Stimulated activated CD4-positive, alpha-beta T cell treated with anti-CD3 and anti-CD28 coated beads, TNF-alpha, amount 100 ng/mL, for 24 hours (primary cell): ENCODE measurements at places on chromosomes 5 and 9.

- no peak for DNase-seq
These were observed 22.5 kb downstream of the APBA1 start for GRCh38 chr9:69649566-69650250.

- no peak for DNase-seq
These were observed 20.9 kb upstream of the SLC31A2 start for GRCh38 chr9:113129884-113130283.

DNA sequence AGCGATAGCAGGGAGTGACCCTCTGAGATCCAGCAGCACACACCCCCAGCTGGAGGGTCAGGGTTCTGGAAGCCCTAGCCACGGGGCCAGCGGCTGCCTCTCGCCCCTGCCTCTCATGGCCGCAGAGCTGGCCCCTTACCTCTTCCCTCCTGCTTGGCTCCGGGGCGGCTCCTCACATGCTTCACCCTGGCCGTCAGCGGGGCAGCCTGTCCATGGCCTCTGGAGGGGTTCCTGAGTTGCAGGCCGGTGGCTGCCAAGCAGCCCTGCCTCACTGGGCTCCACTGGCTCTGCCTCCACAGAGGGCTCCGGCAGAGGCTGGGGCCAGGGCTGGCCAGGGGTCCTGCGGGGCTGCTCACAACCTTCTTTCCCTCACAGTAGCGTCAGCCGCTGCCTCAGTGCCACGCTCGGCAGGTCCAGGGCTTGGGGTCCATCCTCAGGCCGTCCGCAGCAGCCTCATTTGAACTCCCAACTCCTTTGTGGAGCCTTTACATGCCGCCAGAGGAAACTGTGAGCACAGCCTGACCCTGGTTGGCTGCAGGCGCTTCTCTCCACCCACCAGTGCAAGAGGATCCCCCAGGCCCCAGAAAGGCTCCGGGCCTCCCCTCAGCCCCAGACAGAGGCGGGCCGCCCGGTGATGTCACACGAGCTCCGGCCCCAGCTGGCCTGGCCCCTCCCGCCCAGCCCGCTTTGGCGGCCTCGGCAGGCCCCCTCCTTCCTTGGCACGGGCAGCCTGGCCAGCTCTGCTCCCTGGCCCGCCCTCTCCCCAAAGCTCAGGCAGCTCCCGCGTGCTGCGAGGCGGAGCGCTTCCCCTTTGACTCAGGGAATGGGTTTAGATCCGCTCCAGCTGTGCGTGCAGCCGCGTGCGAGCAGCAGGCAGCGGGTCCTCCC, at the start of gene ANGPTL2:
Gene ANGPTL2, minus strand, starts transcription at position 460 of the 888 bp plus-strand sequence. CDS start 13,904 bp downstream, outside the sequence.
- DNase-seq, result no peak

GRCh38 chr9:136857166-136857565, 5.0 kb downstream of the MAMDC4 start:
- no peak for DNase-seq

GRCh38 chr5:93343570-93343969, 237.4 kb downstream of the NR2F1-AS1 start:
- no peak for DNase-seq

DNA sequence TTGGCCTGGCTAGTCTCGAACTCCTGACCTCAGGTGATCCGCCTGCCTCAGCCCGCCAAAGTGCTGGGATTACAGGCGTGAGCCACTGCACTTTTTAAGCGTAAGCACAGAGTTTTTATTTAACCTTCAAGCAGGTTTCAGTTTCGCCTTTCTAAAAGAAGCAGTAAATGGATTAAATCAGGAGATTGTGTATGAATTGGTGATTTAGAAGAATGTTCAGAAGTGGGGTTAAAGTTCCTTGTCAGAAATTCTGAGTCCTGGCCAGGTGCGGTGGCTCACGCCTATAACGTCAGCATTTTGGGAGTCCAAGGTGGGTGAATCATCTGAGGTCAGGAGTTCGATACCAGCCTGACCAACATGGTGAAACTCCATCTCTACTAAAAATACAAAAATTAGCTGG, 12.2 kb downstream of the HSPA4 start:
- DNase-seq, result no peak

DNA sequence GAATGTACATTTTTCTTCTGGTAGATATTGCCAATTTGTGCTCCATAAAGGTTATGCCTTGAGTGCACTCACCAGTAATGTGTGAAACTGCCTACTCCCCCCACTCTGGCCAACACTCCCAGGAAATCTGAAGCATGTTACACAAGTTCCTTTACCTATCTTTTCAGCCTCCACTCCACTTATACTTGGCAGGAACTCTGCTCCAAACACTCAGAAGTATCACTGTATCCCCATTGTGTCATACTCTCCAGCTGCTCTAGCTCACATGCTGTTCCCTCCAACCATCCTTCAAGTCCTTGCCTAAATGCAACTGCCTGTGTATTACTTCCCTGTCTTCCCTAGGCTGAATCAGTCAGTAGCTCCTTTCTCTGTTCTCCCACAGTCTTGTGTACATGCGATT, 28.3 kb downstream of the POU4F3 start:
- DNase-seq, result no peak

DNA sequence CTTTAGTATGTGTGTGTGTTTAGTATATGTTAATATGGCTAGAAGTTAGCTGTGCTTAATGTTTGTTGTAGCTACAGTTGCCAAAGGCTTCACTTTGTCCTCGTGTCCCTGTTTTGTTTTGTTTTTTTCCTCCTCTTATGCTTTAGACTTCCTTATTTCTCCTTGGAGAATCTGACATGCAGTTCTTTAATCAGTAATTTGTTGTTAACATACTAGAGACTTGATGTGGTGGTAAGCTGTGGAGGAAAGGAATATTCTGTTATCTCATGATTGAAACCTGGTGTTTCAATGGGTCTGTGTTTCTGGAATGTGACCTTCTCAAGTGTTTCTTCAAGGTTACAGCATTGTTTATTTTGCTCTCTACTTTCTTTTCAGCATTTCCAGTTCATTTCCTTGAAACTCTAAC, 515.6 kb upstream of the ST8SIA4 start:
- no peak for DNase-seq

GRCh38 chr9:127170652-127171051, 48.2 kb upstream of the ANGPTL2 start:
- DNase-seq, result no peak

- no peak for DNase-seq
These were observed 2.5 kb downstream of the ASS1 start for GRCh38 chr9:130447193-130447816.

DNA sequence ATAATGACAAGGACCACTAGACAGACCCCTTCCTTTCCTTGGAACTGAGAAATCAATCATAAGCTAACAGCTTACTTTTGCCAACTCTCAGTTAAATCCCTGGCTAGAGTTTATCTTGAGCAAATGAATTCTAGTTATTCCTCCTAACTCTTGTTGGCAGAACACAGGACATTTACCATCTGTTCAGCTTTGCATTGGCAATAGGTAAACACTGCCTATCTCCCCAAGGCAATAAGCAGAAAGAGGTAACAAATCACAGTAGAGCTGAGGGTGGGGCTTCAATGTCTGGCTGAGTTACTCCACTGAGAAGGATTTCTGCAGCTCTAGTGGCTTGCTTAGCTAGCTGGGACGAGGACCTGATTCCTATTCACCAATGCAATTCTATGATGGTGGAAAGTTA, 503.3 kb upstream of the GRIA1 start:
- no peak for DNase-seq

DNA sequence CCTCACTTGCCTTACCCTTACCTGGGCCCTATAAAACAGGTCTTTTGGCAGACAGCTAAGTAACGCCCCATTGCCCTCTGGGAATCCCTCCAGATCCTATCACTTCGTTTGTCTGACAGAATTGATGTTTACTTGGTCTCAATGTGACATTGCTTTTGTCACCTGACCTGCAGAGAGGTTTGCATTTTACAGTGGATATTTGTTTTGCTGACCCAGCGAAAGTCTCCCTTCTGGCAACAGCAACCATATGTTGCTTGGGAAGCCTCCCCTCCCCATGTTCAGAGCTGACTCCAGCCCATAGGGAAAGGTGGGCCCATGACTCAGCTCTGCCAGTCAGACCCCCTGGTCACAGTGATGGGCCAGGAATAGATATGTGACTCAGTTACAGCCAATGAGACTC, 54.0 kb upstream of the LARP1 start:
- no peak for DNase-seq

GRCh38 chr5:98401656-98402055, 371.8 kb upstream of the RGMB start:
- no peak for DNase-seq

- no peak for DNase-seq
These were observed 73.8 kb upstream of the IFNE start for GRCh38 chr9:21555911-21556310.

DNA sequence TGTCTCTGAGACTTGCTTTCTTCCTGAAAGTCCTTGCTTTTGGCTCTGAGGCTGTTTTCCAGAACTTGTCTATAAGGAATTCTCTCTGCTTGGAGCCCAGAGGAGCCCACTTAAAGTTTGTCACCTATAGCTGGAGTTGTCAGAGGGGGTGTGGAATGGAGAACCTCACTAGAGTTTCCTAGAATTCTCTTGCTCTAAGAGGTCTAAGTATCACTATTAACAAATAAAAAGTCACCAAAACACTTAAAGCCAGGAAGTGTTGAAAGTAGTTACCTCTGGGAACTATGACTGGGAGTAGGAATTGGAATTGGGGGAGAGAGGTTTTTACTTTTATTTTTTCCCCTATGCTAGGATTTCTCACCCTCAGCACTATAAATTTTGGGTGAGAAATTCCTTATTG, 15.0 kb downstream of the SIT1 start:
- DNase-seq, result no peak

GRCh38 chr5:170100066-170100943, 5.4 kb upstream of the FOXI1 start:
- peak; percentile 36 for DNase-seq

GRCh38 chr9:134066913-134067851, 644 bp downstream of the BRD3 start:
- peak; percentile 29 for DNase-seq

GRCh38 chr5:2178528-2178927, 295.8 kb upstream of the IRX4 start:
- DNase-seq, result no peak

- DNase-seq, result no peak
These were observed 27.3 kb upstream of the HSPA9 start for GRCh38 chr5:138602371-138603000.

- no peak for DNase-seq
These were observed 301.3 kb downstream of the CWC27 start for GRCh38 chr5:65070026-65070425.

GRCh38 chr5:60504342-60504741, 195.6 kb downstream of the DEPDC1B start:
- no peak for DNase-seq

DNA sequence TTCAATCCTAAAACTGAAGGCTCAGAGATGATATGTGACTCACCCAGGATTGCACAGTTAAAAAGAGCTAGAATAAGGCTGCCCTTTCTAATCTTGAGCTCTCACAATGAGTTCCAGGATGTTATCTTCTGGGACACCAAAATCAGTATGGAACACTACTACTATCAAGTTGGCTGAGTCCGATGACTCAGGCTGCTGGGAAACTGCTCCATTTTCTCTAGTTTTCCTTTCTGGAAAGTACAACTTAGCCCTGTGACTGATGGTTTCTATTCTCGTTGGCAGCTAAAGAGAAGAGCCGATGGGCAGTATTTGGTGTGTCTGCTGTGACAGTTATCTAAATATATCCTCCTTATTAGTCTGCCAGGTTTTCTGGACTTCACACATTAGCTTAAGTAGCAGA, 37.9 kb upstream of the DPYSL3 start:
- DNase-seq, result no peak

- DNase-seq, result no peak
These were observed 26.2 kb downstream of the CARNMT1 start for GRCh38 chr9:75001719-75002421.

GRCh38 chr9:74735761-74736160, 152.0 kb downstream of the TRPM6 start:
- DNase-seq, result no peak

DNA sequence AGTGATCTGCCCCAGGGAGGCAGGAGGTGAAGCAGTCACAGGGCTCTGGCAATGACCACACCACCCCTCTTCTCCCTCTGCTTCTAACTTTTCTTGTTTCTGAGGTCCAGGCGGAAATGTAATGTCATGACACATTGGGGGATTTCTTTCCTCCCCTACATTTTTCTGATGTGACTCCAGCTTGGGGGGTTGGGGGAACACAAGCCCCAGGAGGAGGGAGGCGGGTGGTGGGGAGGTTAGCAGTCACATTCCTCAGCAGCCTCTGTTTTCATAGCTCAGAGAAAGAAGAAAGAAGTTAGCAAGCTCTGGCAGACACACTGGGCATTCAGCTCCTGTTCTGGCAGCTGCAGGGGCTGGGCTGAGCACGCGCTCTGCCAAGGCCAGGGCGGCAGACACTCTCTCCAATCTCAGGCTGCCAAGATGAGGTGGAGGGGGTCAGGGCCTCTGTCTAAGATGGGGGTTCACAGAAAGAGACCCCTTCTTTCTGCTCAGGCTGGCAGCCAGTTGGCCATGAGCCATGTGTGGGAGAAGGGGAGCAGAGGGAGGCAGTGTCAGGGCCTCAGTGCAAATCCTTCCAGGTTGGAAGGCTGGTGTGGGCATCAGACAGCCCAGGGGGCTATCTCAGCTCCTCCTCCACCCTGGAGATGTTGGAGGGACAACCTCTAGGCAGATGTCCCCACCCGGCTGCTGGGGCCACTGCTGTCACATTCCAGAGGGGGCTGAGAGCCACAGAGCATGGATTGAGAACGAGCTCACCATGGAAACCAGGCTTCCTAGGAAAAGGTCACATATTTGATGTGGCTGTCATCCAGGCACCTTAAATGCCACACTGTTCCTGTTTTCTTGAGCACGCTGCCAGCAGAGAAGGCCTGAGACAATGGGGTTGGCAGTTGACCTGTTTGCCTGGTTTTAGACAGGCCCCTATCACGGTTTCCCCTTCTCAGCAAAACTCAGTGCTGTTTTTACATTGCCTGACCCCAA, 20.1 kb upstream of the PFDN1 start:
- no peak for DNase-seq

DNA sequence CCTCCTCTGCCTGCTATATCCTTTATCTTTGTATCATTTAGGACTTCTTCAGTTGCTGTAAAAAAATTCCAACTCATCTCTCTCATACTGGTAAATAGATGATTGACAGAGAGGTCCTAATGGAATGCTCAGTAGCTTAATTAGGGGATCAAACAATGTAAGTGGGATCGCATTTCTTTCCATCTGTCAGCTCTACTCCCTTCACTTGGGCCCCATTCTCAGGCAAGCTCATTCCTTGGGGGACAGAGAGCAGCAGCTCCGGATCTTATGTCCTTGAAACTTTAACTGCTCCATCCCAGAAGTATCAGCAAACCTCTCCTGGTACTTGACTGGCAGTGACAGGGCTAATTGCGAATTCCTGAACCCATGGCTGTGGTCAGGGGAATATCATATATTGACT, 146.7 kb downstream of the YTHDC2 start:
- no peak for DNase-seq
